ENCODE measurements at places on chromosomes 6 and 20.

GRCh38 chr6:28794175-28795002 is 129.4 kb downstream of the TRIM27 start:
- peak; percentile 61 for DNase-seq

- DNase-seq = no peak
Observed at GRCh38 chr6:90514496-90514895, 72.4 kb downstream of the MAP3K7 start.

- peak; percentile 60 for DNase-seq
Observed at GRCh38 chr20:9609887-9610502, 95.6 kb downstream of the LAMP5 start.

DNA sequence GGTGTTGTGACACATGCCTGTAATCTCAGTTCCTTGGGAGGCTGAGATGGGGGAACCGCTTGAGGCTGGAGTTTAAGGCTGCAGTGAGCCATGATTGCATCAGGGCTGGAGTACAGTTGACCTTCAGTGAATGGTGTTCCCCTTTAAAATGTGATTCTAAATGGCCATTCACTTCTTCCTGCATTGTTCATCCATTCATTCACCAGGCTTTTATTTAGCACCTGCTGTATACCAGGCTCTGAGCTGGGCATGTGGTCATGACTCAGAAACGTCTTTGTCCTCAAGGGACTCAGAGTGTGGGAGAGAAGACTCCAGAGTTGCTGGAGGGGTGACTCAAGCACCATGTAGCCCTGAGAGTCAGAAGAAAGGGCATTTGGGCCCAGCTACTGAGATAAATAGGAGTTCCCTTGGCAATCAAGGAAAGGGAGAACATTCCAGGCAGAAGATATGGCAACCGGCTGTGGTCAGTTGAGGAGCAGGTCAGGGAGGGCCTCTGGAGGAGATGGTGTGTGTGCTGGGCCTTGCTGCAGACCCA is 101.1 kb downstream of the DLGAP4 start:
- no peak for DNase-seq

- DNase-seq = peak; percentile 14
Observed at GRCh38 chr6:32046450-32047083, 8.4 kb downstream of the CYP21A2 start.

GRCh38 chr6:6694368-6694780 is 105.9 kb downstream of the LY86 start:
- DNase-seq = no peak

DNA sequence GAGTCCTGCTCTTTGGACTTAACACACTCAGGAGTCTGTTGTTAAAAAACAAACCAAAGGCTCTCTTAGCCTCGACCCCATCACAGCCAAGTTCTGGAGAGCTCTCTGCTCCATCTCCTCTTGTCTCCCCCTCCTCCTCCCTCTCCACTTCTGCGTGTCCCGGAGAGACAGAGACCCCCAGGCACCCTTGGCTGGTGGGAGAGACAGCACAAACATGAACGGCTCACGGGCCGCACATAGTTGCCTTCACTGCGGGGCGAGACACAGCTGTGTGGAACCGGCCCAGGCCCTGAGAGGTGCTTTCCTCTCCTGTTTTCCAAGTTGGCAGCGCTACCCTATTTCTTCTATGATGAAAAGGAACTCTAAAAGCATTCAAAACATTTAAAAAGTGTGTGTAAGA is 23.3 kb upstream of the MYT1 start:
- no peak for DNase-seq

GRCh38 chr6:105388392-105388791 is 14.5 kb downstream of the PREP start:
- no peak for DNase-seq

- DNase-seq = peak; percentile 89
Observed at GRCh38 chr20:19562426-19562825, 195.6 kb upstream of the RIN2 start.

DNA sequence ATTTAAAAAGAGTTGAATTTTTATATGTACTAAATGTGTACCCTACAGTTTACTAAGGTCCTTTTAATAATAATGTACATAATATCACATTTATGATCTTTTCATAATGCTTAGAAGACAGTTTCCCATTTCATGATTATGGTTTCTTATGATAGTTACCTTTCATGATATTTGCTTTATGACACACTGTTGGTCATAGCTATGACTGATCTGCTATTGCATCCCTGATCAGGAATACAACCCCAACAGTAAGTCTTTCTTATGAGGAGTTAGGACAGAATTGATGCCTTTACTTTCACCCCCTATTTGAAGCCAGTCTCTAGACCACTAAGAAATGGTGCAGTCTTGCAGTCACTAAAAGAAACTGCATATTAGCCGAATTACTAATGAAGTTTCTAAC is 31.0 kb downstream of the LCA5 start:
- no peak for DNase-seq

GRCh38 chr6:72689107-72689954 is 67.5 kb downstream of the KCNQ5 start:
- DNase-seq = no peak

DNA sequence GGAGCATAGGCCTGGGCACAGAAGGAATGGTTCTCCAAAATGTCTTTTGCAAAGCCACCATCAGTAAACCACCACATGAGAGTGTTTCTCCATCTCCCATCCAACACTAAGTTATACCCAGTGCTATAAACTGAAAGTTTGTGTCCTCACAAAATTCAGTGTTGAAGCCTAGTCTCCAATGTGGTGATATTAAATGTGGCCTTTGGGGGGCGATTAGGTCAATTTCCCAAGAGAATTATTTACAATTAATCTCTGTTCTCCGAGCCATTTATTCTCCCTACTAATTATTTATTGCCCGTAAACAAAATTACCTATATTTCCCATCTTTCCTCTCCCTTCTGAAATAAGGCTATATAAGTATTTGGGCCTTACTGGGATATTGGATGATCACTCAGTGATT is 26.1 kb downstream of the OR2B2 start:
- DNase-seq = no peak

GRCh38 chr6:7628479-7628878 is 38.5 kb downstream of the SNRNP48 start:
- no peak for DNase-seq

DNA sequence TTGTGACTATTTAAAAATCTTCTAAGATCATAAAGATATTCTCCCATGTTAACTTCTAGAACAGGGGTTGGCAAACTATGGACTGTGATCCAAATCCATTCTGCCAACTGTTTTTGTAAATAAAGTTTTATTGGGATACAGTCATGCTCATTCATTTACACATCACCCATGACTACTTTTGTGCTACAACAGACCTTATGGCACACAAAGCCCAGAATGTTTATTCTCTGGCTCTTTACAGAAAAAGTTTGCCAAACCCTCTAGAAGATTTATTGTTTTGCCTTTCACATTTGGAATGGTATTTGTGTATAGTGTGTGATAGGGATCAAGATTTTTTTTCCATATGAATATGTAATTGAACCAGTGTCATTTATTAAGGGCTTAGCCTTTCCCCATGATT is 341.7 kb downstream of the CD83 start:
- DNase-seq = no peak

- DNase-seq = peak; percentile 34
Observed at GRCh38 chr20:19073584-19074218, 138.7 kb upstream of the SLC24A3 start.

GRCh38 chr6:48986845-48987244 is 476.2 kb downstream of the MMUT start:
- peak; percentile 22 for DNase-seq

GRCh38 chr6:130955755-130956154 is 107.3 kb downstream of the EPB41L2 start:
- DNase-seq = peak; percentile 92

- no peak for DNase-seq
Observed at GRCh38 chr6:43271103-43271815, 26.8 kb upstream of the SLC22A7 start.

DNA sequence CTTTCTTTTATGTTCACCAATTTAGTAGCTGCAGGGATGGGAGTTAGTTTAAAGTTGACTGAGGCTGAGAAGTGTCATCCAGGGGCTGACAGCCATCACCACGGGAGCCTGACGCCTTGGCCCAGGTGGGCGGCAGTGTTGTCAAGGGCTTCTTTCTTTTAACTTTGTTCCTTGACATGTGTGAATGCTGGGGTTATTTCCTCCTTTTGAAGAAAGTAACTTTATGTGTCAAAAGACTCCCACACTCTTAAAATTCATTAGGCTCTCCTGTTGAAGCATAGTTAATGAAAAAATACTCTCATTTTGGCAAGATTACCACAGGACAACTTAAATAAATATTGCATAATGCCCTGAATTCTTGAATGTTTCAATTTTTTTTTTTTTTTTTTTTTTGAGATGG is 50.0 kb downstream of the SASH1 start:
- no peak for DNase-seq

GRCh38 chr6:28982476-28983266 is 22.4 kb downstream of the ZNF311 start:
- no peak for DNase-seq

- DNase-seq = peak; percentile 44
Observed at GRCh38 chr6:30678964-30679726, 6.3 kb upstream of the DHX16 start.

DNA sequence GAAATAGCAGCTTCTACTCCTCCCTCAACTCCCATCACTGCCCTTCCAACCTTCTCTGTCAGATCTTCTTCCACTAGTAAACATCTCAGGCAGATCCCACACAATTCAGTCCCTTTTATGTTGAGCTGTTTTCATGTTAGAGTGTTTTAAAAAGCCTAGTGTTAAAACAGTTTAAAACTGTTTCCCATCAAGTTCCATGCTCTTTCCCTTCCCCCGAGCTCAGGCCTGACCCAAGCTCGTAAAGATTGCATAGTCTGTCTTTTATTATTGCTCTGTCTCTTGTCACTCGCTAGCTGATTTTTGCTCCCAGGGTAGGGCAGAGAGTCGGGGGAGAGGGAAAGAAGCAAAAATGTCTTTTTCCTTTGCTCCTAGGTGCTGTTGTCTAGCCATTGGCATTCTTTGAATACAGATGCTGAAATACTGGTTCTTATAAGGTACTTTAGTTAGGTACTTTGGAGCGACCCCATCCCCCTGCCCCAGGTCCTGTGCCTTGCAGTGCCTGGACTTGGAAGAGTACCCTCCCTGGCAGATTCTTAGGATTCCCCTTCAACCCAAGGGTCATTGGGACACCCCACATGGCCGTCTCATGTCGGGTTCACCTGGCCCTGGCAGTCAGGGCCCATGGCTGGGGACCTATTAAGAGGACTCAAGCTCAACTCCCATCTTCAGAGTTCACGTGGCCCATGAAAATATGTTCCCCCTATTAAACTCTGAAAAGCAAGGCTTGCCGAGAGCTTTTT is 101.2 kb upstream of the ARMC2 start:
- no peak for DNase-seq

GRCh38 chr6:73391675-73392074 is 3.0 kb upstream of the DDX43 start:
- DNase-seq = no peak

DNA sequence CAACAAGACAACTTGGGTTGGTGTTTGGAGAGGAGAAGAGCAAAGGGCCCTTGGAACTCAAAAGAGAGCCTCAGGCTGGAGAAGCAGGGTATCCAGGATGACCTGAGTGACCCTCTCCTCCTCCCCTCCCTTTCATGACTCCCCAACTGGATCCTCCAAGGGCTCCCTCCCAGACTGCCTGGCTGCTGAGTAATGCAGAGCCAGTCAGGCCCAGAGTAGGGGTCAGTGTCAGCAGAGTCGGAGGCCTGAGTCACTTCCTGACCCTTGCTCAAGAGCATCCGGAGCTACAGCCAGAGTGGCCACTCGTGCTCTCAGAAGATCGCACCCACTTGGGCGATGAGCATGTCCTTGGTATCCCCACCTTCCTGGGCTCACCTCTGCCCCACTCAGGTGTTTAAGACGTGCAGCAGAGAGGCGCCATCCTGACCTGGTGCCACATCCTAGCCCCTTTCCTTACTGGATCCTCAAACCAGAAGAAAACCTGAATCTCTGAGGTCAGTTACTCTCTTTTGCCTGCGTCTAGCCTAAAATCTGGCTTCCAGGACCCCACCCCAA is 2.8 kb upstream of the MAPK13 start:
- no peak for DNase-seq

DNA sequence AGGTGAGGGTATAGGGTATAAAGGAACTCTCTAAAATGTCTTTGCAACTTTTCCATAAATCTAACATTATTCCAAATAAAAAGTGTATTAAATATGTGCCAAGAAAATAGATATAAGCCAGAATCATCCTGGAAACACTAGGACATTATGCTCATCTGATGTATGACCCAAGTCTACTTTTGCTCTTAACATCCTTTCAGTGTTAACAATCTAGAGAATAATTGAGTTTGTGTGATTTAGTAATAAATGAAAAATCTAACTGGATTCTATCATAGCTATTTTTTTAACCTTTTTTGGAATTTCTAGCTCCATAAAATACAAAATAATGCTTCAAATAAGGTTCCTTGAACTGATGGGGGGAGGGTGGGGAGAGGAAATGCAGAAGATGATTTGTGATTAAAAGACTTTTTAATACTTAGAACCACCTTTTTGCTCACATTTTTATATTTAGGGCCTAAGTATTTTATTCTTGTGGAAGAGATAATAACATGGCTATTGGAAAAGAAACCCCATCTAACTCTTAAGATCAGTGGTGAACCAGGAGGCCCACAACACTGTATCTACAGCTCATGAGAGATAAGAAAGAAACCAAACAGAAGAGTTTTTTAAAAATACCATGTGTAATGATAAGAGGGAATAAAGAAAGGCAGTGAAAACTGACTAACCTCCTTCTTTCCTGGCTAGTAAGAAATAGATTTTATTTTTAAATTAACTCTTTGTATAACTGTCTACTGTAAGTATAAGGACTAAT is 68.5 kb downstream of the PDSS2 start:
- DNase-seq = no peak

GRCh38 chr6:29685718-29686326 is 4.9 kb upstream of the ZFP57 start:
- no peak for DNase-seq

DNA sequence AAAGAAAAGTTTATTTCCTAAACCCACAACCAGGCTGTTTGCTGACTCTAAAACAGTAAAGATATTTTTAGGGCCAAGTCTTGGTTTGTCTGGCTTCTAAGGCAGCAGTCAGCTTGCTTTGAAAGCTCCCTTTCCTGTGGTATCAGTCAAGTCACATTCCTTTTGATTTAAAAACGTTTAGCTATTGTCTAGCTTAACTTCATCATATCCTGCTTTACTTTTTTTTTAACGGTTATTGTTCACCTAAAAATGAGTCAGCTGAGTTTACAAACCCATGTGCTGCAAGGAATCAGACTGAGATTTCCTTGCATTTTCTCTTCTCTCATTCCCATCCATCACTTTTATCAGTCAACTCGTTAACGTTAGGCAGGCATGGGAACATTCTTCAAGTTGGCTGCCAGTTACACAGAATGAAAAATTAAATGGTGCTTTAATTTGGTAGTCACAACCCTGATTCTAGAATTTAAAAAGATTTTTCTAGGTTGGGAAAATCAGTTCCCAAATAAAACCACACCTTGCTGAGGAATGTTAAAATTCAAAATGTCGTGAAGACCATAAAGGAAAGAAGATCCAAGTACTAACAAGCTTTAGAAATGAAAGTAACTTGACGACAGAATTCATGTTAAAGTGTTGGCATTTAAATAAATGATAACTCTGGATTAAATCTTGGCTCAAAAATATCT is 45.9 kb downstream of the ELOVL5 start:
- no peak for DNase-seq

- DNase-seq = no peak
Observed at GRCh38 chr6:42984924-42985475, 630 bp downstream of the PPP2R5D start.

- peak; percentile 55 for DNase-seq
Observed at GRCh38 chr6:145756170-145756662, 20.9 kb upstream of the EPM2A start.
